ENCODE measurements at places on chromosomes 1 and 21. TPM values are rescaled to one million over a fixed set of nuclear protein-coding genes. Genes with fewer than 3 reads are reported as not detected.

The CFAP74 gene
- total RNA-seq = 0.07 TPM

GRCh38 chr1:22607154-22607553 is 29.3 kb upstream of the C1QA start:
- DNase-seq = no peak

The MMEL1 gene
- not detected for total RNA-seq

The C1orf185 gene
- not detected for total RNA-seq

The CYP4A22 gene
- total RNA-seq = not detected

The PGBD5 gene
- not detected for total RNA-seq

The OR6P1 gene
- total RNA-seq = not detected

GRCh38 chr21:40733024-40733397 is 113.9 kb downstream of the DSCAM start:
- DNase-seq = no peak

The S100A12 gene
- total RNA-seq = 0.66 TPM

The PRAMEF11 gene
- not detected for total RNA-seq

The CFAP141 gene
- not detected for total RNA-seq

The SMCP gene
- not detected for total RNA-seq

- no peak for DNase-seq
Observed at GRCh38 chr1:3053986-3054385, 15.0 kb upstream of the PRDM16 start.

GRCh38 chr1:223189903-223190724 is 47.1 kb upstream of the TLR5 start:
- peak; percentile 92 for DNase-seq

The GPR161 gene
- total RNA-seq = 15.0 TPM

GRCh38 chr1:1136547-1137230 is 20.8 kb upstream of the C1orf159 start:
- no peak for DNase-seq

The PTPN22 gene
- total RNA-seq = 0.32 TPM

The EDARADD gene
- total RNA-seq = 17.8 TPM

- DNase-seq = no peak
Observed at GRCh38 chr1:175002910-175003517, 3.3 kb downstream of the CACYBP start.

DNA sequence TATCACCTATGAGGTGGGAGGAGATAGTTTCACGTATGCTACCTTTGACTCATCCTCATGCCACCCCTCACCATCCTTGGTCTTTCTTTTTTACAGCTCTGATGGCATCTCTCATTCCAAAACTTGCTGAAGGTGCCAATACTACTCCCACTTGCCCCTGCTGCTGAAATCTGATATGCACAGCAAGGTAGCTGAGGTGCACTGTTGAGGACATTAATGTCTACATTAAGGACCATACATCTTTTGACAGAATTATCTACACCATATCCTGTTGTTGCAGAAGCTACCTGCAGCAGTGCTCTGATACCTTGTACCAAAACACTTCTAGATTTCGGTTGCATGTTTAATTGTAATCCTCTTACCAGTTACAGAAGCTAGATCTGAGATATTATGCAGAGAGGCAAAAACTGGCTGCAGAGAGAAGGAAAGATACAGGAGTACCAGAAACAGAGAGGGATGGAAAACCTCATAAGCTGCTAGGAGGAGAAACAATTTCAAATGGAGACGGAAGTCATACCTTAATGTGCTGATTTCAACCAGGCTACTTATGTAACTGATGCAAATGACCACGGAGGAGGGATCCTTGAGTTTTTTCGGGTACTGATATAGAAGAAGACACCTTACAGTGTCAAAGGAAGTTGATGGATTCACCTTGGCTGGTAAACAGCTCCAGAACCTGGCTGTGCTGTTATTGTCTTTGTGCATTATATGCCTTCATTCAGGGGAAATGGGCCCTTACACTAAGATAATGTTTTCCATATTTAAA is 19.3 kb upstream of the PTPRC start:
- no peak for DNase-seq

The ZBTB21 gene
- total RNA-seq = 22.4 TPM

The TACSTD2 gene
- total RNA-seq = 244 TPM

The ZSWIM5 gene
- 0.50 TPM for total RNA-seq

DNA sequence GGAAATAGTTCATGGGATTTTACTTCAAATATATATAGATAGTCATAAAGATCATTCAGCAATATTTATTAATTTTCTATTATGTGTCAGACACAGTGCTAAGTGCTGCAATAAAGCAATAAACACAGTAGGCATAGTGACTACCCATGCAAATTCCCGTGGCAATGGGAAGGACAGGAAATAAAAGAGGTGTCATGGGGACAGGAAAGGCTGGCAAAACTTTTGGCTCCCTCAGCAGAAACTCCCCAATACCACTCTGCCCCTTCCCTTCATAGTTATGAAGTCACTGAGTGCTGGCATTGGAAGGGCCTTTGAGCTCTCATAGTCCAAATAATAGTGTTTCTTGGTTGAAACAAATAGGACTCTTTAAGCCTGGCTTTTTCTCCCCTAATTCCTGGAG is 104.4 kb upstream of the DPT start:
- DNase-seq = no peak

GRCh38 chr1:171221665-171222591 is 26.4 kb upstream of the FMO1 start:
- peak; percentile 46 for DNase-seq

DNA sequence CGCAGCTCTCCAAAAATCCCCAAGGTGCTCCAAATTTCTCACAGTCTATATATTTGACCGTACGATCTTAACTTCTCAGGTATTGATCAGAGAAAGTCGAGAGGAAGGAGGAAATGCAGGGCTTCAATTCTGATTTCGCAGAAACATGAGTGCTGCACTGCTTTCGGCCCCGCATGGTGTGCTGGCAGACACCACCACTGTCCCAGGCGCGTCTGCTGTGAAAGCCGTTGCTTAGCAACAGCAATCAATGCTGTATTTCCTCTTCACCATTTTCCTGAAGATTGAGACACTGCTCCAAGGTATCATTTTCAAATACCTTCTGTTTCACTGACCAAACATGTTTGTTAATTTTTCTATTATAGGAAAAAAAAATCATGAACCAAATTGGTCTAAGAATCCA is 296.3 kb downstream of the SMYD3 start:
- DNase-seq = no peak

DNA sequence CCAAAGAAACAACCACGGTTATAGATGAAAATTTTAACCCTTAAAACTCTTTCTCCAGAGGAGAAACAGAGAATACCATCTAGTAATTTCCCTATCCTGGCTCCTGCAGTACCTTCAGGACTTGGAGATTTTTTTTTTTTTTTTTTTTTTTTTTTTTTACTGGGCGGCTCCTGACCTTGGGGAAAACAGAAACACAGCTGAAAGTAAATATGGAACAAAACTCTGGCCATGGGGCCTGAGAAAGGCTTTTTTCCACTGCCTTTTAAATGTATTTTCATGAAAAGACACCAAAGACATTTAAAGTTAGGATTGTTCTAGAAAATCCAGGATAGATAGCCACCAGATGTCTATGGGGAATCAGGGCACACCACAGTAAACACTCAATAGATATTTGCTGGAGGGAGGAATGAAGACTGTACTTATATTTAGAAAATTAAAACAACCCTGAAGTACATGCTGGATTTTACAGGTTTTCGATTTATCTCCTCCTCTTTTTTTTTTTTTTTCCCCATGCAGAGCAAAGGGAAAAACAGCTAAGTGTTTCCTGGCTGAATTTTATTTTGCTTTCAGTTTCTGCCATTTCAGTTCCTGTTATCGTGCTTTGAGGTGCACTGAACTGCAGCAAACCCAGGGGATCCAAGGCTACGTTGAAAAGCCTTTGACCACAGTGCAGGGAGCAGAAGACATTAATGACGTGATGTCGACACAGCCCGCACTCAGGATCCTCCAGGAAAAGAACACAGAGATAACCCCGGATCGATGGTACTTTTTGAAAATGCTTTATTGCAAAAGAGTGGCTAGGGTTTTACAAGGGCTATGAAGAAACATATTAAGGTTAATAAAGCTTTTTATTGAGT is 35.7 kb upstream of the CNN3 start:
- no peak for DNase-seq

- DNase-seq = no peak
Observed at GRCh38 chr21:35855484-35855883, 204.8 kb downstream of the SETD4 start.

The SPATA1 gene
- 0.33 TPM for total RNA-seq

DNA sequence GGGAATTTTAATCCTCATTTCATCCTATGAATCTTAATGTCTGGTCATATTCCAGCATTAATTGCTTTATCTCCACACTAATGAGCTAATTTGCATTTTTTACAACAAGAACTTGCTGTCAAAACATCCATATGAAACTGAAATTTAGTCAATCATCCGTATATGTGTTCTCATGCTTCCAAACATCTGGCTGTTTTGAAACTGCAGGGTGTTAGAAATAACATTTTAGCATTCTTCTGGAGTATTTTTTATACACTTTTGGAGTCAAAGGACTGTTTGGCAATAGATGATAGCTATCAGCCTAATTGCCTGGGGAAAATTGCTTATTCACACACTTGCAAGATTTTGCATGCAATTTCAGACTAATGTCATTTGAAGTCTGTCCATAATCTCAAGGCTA is 1639.3 kb downstream of the KCNT2 start:
- DNase-seq = no peak

DNA sequence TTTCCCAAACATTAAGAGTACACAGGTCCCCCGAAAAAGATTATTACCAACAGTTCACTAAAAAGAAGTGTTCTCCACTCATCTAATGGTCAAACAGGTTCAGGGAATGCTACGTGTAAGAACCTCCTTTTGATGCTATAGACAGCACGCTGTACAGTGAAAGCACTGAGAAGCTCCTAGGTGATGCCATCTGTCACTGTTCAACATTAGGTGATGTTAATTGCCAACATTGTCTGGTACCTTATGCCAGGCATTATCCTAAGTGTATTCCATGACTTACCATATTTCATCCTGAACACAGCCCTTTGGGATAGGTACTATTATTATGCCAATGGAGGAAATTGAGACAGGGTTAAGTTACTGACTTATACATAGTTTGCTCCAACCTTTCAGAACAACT is 82.1 kb downstream of the DAB1 start:
- DNase-seq = no peak

- no peak for DNase-seq
Observed at GRCh38 chr1:169630006-169630405, at the start of gene SELP. TSS of gene SELP (minus strand) at chr1:169630124. CDS start at chr1:169630074, 50 bp downstream.

DNA sequence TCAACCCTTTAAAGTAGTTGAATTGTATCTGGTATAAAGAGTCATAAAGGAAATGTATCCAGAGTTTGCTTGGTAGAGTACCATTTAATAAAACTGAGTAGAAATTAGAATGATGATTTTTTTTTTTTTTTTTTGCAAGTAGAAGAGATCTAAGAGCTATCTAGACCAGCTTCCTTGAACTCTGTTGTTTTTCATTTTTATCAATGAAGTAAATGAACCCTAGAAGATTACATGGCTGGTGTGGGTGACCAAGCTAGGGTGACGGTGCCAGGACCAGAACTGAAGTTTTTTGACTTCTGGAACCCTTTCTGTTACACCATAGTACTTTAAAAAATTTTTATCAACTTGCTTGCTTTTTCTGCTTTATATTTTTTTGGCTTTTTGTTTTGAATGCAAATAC is 36.9 kb downstream of the MACO1 start:
- DNase-seq = no peak

- peak; percentile 40 for DNase-seq
Observed at GRCh38 chr1:94607398-94607797, 65.8 kb upstream of the F3 start.

The BMP8B gene
- total RNA-seq = not detected

The TSACC gene
- not detected for total RNA-seq
